ENCODE measurements at places on chromosomes 5 and 9. TPM values are rescaled to one million over a fixed set of nuclear protein-coding genes. Genes with fewer than 3 reads are reported as not detected.

DNA sequence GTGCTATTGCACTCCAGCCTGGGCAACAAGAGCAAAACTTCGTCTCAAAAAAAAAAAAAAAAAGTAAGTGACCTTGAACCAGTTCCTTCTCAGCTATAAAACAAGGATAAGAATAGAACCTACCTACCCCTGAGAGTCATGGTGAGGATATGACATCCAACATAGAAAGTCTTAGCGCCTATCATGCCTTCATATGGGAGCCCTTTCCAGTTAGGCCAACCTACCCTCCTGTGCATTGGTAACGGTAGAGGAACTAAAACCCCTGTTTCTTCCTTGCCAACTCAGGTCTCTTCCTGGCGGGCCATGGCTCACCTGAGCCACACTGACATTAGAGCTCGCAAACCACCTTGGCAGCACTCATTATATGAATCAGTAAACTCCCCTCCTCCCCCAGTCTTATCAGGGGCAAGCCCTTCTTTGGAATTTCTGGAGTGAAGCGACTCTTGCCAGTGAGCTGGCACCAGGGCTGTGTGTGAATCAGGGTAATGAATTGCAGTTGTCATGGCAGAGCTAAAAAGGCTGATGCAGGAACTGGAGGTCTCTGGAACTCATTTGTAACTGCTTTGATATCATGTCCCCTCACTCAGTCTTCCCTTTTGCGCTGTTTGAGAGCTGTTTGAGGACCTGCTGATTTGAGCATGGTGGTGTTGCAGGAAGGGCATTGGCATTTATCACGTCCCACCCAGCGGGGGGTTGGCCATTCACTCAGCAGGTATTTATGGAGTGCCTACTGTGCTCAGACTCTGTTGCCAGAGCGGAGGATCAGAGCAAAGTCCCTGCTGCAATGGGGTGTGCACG lies 10.3 kb downstream of the WWC1 start:
- no peak for DNase-seq

DNA sequence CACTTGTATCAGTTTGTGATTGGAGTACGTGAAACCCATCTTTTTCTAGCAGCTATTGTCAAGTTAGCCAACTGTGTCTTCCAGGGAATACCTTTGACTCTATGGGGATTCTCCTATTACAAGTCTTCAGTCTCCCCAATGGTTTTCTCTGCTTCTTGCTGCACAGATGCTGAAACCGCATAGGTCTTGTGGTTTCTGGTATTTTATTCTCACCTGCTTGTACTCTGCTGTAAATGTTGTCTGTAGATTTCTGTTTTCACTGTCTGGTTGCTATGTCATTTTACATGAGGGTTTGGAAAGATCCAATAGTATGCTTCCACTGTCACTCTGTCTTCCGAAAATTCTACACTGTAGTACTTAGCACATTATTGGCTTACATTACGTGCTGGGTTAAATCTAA lies 1196.9 kb upstream of the C9orf72 start:
- no peak for DNase-seq

DNA sequence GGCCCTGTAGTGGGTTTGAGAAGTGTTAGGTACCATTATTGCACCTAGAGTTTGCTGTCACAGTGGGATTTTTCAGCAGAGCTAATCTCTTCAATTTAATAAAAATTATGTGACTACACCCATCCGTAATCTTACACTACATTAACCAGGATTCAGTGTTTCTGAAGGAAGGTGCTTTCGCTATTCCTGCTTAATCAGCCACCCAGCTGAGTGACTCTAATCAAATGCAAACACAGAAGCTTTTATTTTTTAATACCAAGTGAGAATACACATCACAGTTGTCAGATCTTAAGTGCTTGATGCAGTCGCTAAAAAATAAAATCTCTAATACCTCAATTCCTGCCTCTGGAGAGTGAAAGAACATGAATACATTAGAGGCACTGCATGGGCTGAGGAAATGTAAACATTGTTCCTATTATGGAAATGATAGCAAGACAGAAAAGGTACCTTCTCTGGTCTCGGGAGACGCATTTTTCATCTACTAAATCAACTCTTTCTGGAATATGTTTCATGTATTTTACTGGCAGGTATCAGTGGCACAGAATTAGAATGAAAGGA lies 125.7 kb downstream of the SEMA6A start:
- no peak for DNase-seq

DNA sequence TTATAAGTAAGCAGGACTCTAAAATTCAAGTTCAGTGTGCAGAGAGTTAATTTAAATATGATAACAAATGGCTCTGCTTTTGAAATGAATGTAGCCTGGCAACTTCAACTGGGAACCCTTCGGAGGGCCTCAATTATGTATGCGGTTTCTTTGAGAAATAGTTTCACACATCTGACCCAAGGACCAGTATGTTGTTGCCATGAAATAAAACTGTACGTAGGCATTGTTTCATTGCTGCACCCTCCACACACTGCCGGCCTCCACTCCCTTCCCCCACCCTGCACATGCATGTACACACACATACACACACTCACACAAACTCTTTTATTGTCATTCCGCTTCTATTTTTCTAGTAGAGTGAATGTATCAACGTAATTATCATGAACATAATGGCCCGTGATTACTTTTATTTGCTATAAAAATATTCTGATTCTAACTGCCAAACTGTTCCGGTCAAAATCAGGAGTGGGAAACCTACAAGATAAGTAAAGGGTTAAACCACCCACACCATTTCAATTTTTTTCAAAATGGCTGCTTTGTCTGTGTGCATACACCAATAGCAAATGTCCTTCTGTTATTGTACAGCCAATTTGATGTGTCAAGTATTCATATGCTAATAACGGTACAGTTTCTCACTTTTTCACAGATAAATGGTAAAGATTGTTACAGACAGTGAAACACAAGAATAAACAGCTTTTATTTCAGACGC lies 215.5 kb upstream of the TMEM161B start:
- no peak for DNase-seq

DNA sequence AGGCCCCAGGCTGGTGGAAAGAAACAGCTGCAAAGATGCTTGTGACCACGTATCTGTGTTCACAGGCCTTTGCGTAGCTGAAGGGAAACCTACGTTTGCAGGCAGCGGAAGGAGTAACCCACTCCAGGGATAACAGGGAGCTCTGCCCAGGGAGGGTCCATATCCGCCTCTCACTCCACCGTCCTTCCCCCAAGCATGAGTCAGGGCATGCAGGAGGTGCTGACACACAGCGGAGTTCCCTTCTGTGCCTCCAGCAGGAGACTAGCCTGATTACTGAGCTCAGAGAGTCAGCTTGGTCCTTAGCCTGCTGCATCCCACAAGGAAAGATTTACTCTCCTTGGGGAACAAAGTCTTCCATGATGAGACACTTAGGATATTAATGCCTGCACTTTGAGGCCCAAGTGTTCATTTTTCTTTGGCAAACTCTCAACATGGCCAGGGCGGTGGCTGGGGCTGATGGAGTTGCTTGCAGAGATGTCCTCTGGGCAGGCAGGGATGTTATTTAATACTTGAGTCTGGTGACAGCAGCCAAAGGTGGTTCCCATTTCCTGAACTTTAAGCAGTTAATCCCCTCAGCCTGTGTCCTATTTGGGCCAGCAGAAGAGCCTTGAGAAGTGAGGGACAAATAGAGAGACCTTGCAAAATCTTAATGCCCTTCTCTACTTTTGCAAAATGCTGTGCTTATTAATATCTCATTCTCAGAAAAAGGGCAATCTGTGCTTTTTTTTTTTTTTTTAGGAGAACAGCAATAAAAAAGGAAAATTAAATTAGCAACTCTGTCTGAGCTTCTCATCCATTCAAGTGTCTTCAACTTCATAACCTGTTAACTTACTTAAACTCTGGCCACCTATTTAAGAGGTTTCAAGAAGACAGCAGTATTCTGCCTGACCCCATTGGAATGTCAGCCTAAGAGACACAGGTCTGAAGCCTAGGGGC lies 222.1 kb downstream of the HSPA4 start:
- DNase-seq = no peak

GRCh38 chr5:3277590-3278196 lies 317.9 kb upstream of the IRX1 start:
- no peak for DNase-seq

GRCh38 chr5:23614422-23614821 lies 107.0 kb downstream of the PRDM9 start:
- no peak for DNase-seq

- DNase-seq = no peak
Measured at GRCh38 chr5:147450606-147451005, 59.3 kb downstream of the DPYSL3 start.

DNA sequence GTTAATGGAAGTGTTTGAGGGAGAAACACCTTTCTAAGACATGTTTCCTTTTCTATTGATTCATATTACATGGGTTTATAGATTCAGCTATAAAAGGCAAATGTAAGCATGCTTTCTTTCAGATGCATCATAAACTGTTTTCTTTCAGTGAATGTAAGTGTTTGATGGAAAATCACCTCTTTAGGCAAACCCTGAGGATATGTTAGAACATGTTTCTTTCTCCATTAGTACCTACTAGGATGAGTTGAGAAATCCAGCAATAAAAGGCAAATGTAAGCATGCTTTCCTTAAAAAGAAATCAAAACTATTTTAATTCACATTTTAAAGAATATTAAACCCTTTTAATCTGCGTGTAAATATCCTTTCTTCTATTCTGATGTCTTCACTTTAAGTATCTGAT lies 31.6 kb downstream of the FNIP1 start:
- DNase-seq = no peak

GRCh38 chr5:99590806-99591205 lies 662.0 kb upstream of the CHD1 start:
- DNase-seq = no peak

DNA sequence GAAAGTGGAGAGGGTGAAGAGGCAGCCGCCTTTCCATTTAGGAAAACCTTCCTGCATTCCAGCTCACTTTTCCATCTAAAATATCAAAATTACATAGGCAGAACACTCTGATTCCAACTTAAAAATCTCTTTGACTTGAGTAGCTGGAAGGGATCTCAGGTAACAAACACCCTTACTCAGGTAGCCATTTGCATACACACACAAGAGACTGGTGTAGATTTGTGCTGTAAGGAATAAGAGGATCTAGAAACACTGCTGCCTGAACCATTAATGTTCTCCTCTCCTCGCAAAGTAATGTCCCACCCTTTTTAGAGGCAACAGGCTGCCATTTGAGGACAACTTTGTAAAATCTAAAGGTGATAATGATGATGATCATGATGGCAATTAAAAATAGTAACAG lies 53.5 kb downstream of the BNC2 start:
- DNase-seq = no peak

- DNase-seq = no peak
Measured at GRCh38 chr5:158725297-158725851, 374.3 kb downstream of the EBF1 start.

DNA sequence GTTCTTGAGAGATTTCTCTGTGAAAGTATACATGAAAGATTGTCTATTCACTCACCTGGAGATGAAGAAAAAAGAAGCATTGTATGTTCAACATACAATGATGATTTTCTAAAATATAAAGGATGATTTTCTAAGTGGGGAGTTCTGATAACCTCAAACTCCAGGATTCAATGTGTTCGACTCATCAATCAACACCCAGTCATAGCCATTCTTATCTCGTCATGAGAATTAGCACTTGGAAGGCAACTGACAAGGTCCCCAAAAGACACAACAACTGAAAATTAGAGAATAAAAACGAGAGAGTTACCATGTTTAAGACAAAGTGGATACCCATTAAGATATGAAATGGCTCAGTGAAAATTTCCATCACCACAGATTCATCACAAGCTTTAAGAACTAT lies 52.1 kb upstream of the SIMC1 start:
- DNase-seq = no peak

- no peak for DNase-seq
Measured at GRCh38 chr5:33475706-33476105, 34.9 kb downstream of the TARS1 start.

Gene CDC25C
- total RNA-seq = 23.7 TPM

Gene ADCY2
- 9.4 TPM for total RNA-seq

Gene FSTL4
- total RNA-seq = 8.6 TPM

Gene EGFL7
- total RNA-seq = 101 TPM

Gene EQTN
- total RNA-seq = 33.0 TPM

Gene PPIC
- 9.6 TPM for total RNA-seq

Gene MED7
- total RNA-seq = 21.1 TPM

Gene PHF24
- total RNA-seq = 93.3 TPM

Gene KIAA1958
- 74.8 TPM for total RNA-seq
